ENCODE measurements at places on chromosomes 2 and 18. TPM values are rescaled to one million over a fixed set of nuclear protein-coding genes. Genes with fewer than 3 reads are reported as not detected.

The RAB17 gene
- total RNA-seq, result 0.81 TPM

The AQP12B gene
- total RNA-seq, result not detected

The FOXD4L1 gene
- total RNA-seq, result 0.50 TPM

The CABLES1 gene
- total RNA-seq, result 13.7 TPM
